ENCODE measurements at places on chromosomes 4 and X.

- no peak for DNase-seq
Measured at GRCh38 chr4:141133999-141134995, 1.0 kb upstream of the RNF150 start.

GRCh38 chr4:142913034-142913433 is 66.9 kb upstream of the INPP4B start:
- no peak for DNase-seq

GRCh38 chr4:900073-900472 is 32.0 kb downstream of the GAK start:
- DNase-seq: no peak

GRCh38 chr4:38160487-38161207 is 200.4 kb downstream of the PTTG2 start:
- peak; percentile 95 for DNase-seq

DNA sequence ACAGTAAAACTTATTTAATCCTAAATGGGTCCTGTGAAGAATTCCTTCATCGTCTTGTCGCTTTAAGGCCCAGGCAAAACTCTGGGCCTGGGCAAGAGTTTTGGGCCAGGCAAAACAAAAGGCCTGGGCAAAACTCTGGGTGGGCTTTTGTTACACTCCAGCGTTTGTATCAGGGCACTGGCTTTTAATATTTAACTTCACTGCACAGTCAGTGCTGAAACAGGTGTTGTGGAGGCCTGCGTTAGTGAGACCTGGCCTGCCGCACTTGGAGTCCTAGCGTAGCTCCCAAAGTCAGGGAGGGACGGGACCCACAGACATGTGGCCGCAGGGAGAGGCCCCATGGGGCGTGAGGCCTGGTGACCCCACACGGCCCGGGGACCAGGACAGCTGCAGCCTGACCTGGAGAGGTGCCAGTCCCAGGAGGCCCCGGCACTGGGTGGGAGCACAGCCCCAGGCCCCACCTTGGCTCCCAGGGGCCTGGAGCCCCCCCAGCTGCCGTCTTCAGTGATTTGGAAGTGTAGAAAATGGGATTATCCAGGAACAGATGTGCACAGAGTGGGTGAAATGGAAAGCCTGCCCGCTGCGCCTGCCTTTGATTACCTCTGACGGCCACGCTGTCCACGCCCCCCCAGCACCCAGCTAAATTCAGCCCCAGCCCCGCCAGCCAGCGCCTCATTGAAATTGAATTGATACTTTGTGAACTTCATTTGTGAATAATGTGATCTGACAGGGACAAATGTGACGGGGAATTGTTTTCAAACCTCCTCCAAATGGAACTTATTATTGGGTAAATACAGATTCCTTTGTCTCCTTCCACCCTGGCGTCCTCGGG is 132.9 kb upstream of the NKX1-1 start:
- DNase-seq: no peak

DNA sequence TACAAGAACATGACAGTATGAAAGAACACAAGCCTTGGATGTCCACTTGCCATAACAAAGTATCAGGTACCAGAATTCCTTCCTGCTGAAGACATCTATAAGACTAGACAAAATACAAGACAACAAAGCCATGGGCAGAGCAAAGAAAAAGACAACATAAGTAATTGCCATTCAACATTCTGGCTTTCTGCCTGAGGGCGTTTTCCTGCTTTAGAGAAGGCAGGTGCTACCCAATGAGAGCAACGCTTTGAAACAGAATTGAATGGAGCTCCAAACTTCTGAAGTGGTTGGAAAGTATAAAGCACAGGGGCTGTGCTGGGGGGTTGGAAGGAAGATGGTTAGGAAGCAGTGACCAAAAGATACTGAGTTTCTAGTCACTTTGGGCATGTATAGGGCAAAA is 30.1 kb downstream of the PDE5A start:
- no peak for DNase-seq

DNA sequence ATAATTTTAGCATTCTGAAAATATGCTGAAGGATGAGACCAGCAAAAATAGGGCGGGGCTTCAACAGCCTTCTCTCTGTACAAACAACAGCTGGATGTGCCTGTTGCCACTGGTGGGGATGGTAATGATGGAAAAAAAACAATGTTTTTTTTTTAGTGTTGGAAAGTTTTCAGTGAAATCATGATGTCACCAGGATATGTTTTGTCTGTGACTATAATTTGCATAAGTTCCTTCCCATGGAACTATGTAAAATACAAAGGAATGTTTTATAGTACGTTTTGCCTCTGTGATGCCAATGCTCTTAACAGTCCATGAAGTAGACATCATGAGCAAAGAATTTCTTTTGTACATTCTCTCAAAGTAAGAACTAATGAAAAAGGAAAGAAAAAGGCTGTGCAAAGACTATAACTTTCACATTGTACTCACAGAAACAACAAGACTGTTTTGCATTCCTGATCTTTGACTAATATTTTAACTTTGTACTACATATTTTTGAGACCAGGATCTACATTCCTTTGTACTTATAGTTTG is 589.7 kb downstream of the SPRY1 start:
- peak; percentile 95 for DNase-seq

DNA sequence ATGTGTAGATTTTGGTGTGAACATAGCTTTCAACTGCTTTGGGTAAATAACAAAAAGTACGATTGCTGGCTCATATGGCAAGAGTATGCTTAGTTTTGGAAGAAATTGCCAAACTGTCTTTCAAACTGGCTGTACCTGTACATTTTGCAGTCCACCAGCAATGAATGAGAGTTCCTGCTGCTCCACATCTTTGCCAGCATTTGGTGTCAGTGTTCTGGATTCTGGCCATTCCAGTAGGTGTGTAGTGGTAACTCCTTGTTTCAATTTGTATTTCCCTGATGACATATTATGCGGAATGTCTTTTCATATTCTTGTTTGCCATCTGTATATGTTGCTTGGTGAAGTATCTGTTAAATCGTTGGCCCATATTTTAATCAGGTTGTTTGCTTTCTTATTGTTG is 20.6 kb upstream of the ALB start:
- no peak for DNase-seq

DNA sequence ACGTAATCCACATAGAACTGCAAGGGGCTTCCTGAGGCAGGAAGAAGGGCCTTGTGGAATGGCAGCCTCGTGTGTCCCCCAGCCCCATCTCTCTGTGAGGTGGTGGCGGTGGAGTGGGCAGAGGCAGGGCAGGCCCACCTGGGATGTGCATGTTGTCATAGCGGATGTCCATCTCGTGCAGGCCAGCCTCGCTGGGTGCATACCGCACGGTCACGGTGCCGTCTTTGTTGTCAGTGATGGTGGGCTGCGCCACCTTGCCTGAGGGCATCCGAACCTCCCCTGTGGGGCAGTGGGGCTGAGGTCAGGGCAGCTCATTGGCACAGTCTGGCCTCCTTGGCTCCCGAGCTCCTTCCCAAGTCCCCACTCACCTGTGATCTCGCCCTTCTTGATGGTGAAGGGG is 20.4 kb downstream of the FLNA start:
- DNase-seq: no peak

DNA sequence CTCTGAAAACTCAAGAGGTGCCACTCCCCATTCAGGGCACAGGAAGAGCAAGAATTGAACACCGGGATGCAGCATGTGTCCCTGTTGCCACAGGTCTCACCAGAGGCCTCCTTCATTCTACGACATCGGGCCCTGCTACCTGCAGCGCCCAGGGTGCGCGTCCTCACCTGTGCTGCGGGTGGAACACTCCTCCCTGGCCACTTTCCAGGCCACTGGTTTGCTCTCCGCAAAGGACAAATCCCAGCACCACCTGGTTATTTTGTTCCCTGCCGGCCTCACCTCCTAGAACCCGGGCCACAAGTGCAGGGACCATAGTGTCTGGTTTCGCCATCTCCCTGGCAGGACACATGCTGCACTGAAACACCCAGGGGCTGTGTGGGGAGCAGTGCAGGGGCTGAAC is 14.3 kb upstream of the FAM3A start:
- DNase-seq: no peak

DNA sequence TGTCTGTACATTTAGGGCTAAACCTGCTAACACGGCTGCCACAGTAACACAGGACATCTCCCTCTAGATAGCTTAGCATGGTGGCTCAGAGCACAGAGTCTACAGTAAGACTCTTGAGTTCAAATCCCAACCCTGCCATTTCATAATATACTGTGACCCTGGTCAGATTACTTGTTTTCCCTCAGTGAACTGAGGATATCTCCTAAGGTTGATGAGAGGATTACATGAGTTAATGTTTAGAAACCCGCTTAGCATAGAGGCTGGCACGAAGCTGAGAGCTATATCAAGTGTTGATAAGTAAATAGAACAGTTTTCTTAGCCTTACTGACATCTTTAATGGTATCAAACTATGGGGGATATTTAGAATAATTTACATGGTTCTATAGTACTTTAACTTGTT is 37.2 kb downstream of the CASP3 start:
- DNase-seq: no peak

DNA sequence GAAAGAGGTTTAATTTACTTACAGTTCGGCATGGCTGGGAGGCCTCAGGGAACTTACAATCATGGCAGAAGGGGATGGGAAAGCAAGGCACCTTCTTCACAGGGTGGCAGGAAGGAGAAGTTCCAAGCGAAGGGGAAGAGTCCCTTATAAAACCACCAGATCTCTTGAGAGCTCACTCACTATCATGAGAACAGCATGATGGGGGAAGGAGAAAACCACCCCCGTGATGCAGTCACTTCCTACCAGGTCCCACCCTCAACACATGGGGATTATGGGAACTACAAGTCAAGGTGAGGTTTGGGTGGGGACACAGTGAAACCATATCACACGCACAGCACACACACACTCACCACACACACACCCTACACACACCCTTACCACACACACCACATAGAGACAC is 104.3 kb downstream of the DCTD start:
- DNase-seq: no peak

GRCh38 chr4:53476232-53477037 is 99.0 kb downstream of the FIP1L1 start:
- DNase-seq: no peak

GRCh38 chr4:115360431-115360830 is 247.0 kb upstream of the NDST4 start:
- DNase-seq: no peak

GRCh38 chrX:21993265-21993664 is 38.9 kb upstream of the PHEX start:
- no peak for DNase-seq

- no peak for DNase-seq
Measured at GRCh38 chr4:131251321-131251720, 1897.8 kb upstream of the PCDH10 start.

- DNase-seq: peak; percentile 41
Measured at GRCh38 chr4:139933541-139933940, 220.4 kb downstream of the MAML3 start.

DNA sequence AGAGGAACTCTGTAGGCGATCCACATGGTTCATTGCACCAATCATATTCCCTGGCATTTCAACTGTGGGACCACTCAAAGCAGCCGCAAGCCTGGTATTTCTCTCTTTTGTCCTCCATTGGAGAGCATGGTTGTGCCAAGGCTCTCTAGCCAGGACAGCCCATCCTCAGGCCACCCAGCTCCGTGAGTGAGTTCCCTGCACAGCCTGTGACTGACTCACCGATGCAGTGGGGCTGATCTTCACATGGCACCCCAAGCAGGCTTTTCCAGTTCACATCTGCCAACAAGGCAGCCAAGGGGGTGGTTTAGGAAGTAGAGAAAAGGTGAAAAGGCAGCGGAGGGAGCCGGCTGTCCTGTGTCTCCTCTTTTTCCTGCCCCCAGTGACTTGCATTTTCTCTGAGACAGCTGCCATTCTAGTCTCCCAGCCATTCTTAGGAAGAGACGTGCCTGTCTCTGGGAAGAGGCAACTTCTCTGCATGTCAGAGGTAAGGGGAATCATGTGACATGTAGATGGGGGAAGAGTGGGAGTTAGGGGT is 69.2 kb downstream of the MID1IP1 start:
- DNase-seq: no peak

- DNase-seq: peak; percentile 19
Measured at GRCh38 chr4:153131596-153131995, 72.6 kb upstream of the TRIM2 start.

DNA sequence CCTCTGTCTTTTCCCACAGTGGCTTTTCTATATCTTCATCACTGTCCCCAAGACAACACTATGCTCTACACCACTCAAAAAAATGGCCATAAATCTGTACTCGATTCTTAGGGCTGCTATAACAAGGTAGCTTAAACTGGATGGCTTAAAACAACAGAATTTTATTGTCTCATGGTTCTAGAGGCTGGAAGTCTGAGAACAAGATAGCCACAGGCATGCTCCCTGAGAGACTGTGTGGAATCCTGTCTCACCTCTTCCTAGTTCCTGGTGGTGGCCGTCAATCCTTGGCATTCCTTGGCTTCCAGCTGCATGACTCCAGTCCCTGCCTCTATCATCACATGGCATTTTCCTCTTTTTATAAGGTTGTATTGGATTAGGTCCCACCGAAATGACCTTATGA is 70.7 kb upstream of the DCLK2 start:
- DNase-seq: no peak

DNA sequence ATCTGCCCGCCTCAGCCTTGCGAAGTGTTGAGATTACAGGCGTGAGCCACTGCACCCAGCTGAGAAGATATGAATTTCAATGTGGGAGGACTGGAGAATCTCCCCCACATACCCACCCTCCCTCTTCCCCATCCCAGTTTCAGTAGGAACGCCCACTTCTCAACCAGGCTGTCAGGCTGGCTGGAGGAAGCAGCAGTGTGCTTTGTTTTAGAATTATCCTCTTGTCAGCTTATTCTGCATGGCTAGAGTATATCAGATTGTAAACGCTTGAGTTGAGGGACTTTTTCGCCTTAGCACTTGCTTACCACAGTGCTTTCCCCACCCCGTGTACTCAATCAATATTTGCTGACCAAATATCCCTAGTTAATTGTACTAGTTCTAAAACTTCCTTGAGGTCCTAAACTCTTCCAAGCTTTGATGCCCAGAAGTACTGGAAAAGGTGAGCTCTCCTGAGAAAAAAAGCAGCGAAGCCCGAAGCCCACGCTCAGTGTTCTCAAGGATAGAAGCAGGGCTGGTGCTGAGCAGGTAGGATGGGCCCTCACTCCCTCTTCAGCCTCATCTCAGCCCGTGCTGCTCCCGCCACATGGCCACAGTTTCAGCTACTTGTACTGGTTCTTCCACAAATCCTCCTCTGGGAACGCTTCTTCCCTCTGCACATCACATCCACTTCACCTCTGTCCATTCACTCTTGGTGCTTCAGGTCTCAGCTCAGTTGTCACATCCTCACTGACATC is 7.3 kb upstream of the ARHGAP10 start:
- DNase-seq: no peak

GRCh38 chr4:52836678-52837077 is 25.4 kb upstream of the RASL11B start:
- no peak for DNase-seq

DNA sequence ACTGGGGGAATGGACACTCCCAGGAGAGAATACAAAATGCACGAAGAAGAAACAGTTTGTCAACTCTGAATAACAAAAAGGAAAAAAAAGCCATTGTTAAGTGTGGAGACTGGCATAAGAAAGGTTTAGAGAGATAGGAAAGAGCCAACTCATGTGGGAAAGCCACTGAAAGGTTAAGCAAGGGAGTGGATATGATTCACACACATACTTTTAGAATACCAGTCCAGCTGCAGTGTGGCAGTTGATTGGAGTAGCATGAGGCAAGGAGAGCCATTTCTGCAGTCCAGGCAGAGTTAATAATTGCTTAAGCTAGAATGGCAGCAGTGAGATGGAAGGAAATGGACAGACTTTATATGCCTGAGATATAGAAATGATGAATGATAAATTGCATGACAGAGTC is 36.9 kb upstream of the ADAD1 start:
- peak; percentile 11 for DNase-seq
